ENCODE measurements at places on chromosomes 3 and 15.

GRCh38 chr3:187318819-187319616 lies 27.5 kb upstream of the MASP1 start:
- DNase-seq, result peak; percentile 57

GRCh38 chr3:156859578-156859977 lies 33.4 kb downstream of the LEKR1 start:
- DNase-seq, result no peak

DNA sequence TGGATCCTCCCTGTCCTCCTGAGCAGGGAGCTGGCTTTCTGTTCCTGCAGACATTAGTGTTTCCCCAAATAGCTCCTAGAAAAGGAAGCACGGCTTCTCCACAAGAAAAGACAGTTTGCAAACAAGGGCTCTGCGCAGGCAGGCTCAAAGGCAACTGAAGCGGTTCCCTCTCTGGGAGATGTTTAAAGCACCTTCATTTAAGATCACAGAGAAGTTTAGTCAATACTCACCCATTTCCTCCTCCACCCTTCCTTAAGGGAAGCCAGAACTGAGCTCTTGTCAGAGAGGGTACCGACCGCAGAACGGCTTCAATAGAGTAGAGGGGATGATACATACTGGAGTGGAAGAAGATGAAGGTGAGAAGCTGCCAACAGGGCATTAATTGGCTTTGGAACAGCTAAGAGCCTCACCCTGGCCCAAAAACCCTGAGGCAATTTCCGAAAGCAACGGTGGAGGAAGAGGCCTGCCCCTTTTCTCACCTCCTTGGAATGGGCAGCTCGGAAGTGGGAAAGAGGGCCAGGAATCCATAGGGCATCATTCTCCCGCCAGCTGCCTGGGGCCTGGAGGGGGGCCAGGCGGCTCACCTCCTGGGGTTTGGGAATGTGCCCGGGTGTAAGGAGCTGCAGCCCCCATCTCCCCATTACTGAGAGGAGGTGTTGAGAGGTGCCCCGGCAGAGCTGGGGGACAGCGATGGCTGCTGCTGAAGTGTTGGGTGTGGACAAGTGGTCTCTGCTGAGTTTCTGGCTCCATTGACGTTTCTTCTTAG lies 4.8 kb upstream of the EPHB3 start:
- no peak for DNase-seq

DNA sequence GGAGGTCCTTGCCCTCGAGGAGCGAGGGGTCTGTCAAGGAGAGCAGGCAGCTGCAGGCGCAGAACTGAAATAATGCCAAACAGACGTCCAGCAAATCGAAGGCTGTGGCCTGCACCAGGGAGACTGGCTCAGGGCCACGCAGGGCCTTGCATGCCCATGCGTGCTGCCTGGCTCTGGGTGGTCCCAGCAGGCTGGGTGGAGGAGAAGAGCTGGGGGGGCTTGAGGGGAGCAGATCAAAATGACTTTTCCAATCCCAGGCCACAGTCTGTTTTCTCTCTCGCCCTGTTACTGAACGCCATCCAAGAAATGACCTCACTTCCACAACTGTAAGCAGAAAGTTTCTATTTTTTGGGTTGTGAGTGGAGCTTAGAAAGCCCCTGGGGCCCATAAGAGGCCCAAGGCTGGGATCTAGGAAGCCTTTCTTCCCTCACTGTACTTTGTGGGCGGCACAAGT lies 96.9 kb upstream of the RPL32 start:
- DNase-seq, result no peak

- no peak for DNase-seq
Observed at GRCh38 chr3:154235330-154235729, 89.0 kb downstream of the DHX36 start.

- DNase-seq, result no peak
Observed at GRCh38 chr15:95469496-95470000, 861.0 kb upstream of the NR2F2 start.

- no peak for DNase-seq
Observed at GRCh38 chr3:46500656-46501635, 3.2 kb downstream of the RTP3 start.

- no peak for DNase-seq
Observed at GRCh38 chr15:74208901-74209559, 6.4 kb upstream of the STRA6 start.

- no peak for DNase-seq
Observed at GRCh38 chr15:90114451-90114901, 12.2 kb upstream of the IDH2 start.

- no peak for DNase-seq
Observed at GRCh38 chr3:67489816-67490215, 164.6 kb downstream of the SUCLG2 start.

DNA sequence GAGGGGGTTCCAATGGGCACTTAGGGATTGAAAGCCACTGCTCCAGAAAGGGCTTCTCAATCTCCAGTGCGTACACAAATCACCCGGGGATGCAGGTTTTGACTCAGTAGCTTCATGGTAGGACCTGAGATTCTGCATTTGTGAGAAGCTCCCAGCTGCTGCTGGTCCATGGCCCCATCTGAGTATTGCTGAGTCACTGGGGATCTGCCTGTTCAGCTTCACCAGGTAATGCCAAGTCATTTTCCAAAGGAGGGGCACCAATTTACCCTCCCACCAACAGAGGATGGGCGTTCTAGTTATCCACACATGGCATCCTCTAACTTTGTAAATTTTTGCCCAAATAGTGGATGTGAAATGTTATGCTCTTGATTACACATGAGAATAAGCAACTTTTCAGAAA lies 12.9 kb upstream of the CEMIP start:
- no peak for DNase-seq

Data from glomerular endothelial cell (primary cell).